Keratinocyte (primary cell): ENCODE measurements at places on chromosomes 7 and 10.

DNA sequence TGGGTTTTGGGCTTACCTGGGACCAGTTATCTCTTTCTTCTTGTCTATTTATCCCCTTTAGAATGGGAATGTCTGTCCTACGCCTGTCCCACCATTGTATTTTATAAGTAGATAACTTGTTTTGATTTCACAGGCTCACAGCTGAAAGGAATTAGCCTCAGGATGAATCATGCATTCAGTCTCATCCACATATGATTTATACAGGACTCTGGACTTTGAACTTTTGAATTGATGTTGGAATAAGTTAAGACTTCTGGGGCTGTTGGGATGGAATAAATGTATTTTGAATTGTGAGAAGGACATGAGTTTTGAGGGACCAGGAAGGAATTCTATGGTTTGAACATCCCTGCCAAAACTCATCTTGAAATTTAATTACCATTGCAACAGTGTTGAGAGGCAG, 112.6 kb downstream of the AMPH start:
- H3K36me3 ChIP-seq = no peaks in the 10 kb centered on the region
- no peaks in the 10 kb centered on the region for H3K4me1 ChIP-seq
- DNase-seq = no peak
- no peak overlapping the region for H3K4me3 ChIP-seq

- H3K36me3 ChIP-seq = no peaks in the 10 kb centered on the region
- H3K27ac ChIP-seq = no peak overlapping the region
- no peaks in the 10 kb centered on the region for H3K4me1 ChIP-seq
These were observed 522 bp downstream of the CCL24 start for GRCh38 chr7:75813084-75813483.

DNA sequence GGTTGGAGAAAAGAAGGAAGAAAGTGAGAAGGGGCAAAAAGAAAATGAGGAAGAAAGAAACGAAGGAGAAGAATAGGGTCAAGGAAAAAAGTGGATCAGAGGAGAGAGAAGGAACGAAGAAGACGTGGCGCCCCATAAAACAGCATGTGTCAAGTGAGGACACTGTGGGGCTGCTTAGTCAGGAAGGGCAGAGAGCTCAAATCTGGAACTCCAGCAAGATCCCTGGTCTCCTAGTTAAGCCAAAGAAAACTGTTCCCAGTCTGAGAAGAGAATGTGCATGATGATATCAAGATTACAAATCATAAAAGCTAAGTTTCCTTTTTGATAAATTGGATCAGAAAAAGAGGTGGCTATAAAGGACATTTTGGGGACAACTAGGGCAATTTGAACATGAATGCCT, 33.0 kb downstream of the CREB3L2 start:
- DNase-seq = no peak
- H3K36me3 ChIP-seq = no peaks in the 10 kb centered on the region
- H3K4me3 ChIP-seq = no peak overlapping the region
- H3K4me1 ChIP-seq = peaks cover 5% of the 10 kb centered on the region

DNA sequence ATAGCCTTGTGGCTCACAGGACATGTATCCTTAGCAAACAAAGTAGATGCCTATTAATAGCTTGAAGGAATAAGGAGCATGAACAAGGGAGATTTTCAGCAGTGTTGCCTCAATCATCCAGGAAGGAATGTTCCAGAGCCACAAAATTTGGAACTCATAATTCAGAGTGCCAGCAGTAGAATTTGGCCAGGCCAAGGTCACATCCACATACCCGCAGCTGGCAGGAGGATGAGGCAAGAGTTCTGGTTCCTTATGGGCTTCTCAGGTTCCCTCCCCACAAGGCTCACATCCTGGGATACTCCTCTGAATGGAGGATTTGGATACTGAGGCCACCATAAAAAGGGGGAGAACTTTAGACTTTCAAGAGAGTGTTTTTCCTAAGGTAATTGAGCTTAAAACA, 45.8 kb downstream of the SUFU start:
- H3K4me1 ChIP-seq = no peaks in the 10 kb centered on the region
- H3K27me3 ChIP-seq = no peaks in the 10 kb centered on the region
- H3K27ac ChIP-seq = no peak overlapping the region
- H3K36me3 ChIP-seq = no peaks in the 10 kb centered on the region
- no peak overlapping the region for H3K4me3 ChIP-seq

GRCh38 chr7:2869981-2870380, 25.9 kb upstream of the GNA12 start:
- H3K27me3 ChIP-seq = no peaks in the 10 kb centered on the region
- no peak overlapping the region for H3K27ac ChIP-seq
- no peaks in the 10 kb centered on the region for H3K36me3 ChIP-seq
- no peak overlapping the region for H3K4me3 ChIP-seq
- H3K4me1 ChIP-seq = peaks cover 18% of the 10 kb centered on the region

DNA sequence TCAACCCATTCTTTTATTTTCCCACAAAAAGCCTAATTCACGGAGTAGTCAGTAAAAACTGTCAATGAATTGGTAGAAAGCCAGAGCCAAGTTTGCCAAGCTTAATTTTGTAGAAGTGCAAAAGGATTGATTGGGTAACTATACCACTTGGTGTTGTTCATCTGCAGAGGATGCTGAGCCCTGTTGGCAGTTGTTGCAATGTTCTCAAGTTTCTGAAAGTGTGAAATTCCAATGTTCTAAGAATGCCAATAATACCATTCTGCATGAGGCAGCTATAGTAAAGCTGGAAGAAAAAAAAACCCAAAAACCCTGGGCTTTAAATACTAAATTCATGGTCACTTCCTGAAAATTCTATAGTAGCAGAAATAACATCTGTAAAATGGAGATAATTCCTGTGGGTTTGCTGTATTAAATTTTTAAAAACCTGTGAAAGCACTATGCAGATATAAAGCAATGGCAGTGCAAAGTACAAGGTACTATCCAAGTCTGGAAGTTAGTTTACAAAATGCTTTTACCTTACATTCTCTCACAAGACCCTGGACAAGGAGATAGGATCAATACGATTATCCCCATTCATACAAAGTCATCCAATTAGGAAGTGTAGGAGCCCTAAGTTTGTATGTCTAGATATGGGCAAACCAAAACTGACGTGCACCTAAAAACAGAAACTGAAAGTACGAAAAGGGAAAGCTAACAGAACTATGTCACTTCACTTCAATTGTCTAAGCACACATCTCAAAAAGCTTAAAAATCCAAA, 6.0 kb upstream of the PON1 start:
- H3K27me3 ChIP-seq = no peaks in the 10 kb centered on the region
- no peaks in the 10 kb centered on the region for H3K4me1 ChIP-seq
- no peaks in the 10 kb centered on the region for H3K36me3 ChIP-seq
- DNase-seq = no peak
